Left renal pelvis (tissue), 4 donors: ENCODE measurements at places on chromosomes 1 and 21.

- DNase-seq = no peak
These were observed 106.1 kb downstream of the CRYAA start for GRCh38 chr21:43274946-43275310.

- DNase-seq = no peak
These were observed 5.0 kb downstream of the KDM5B start for GRCh38 chr1:202802998-202803932.

DNA sequence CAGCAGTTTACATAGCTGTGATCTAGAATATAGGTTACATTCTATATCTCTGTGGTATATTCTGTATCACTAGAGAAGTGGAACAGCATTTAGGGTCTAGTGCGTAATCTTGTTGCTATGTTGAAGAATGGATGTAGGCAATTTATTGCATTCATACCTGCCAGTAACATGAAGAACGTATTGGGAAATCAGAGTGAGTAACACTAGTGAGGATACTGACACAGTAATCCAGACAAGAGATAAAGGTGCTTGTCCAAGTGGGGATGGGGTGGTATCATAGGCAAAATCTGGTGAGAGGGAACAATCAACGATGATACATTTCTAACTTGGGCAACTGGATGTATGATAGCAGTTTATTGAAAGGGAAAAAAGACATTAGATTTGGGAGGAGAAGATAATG lies 9.8 kb downstream of the PPP2R5A start:
- DNase-seq = no peak

GRCh38 chr1:25795946-25796810 lies 3.8 kb upstream of the SELENON start:
- DNase-seq = no peak
